ENCODE measurements at places on chromosomes 12 and 14.

DNA sequence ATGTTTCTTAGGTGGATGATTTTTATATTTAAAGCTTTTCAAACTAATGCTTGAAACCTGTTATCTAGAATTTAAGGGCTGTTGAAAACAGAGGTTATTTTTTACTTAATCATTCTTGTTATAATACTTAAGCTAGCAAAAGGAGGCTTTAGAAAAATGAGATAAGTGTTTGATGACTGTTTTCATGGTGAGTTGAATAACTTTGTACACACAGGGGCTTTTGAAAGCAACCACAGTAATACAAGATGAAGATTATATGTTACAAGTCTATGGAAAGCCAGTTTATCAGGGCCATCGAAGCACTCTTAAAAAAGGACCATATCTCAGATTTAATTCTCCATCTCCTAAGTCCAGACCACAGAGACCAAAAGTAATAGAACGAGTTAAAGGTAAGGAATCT, 33.3 kb downstream of the KIAA0586 start:
- no peak for DNase-seq

GRCh38 chr12:64781280-64782190, 22.3 kb upstream of the GNS start:
- DNase-seq: no peak

- DNase-seq: no peak
Observed at GRCh38 chr14:36221112-36221511, 44.6 kb upstream of the PTCSC3 start.

DNA sequence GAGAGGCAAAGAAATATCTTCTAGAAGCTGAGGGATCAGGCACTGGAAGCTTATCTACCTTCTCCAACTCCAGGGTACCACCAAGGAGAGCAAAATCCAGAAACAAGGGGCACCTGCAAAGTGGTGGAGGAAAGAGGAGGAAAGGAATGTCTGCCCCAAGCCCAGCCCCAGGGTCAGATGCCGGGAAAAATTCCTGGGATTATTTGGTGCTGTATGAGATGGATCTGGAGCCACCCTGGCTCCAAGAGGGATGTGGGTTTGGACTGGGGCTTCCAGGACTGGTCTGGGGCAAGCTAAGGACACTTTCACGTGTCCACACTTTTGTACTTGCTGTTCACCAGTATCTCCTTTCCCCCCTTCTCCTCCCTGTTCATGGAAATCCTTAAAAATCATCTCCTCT, 69.8 kb downstream of the DPF3 start:
- no peak for DNase-seq

- DNase-seq: no peak
Observed at GRCh38 chr14:72024043-72024407, 91.8 kb downstream of the RGS6 start.

- no peak for DNase-seq
Observed at GRCh38 chr12:51592034-51592705, 1.1 kb downstream of the SCN8A start.

DNA sequence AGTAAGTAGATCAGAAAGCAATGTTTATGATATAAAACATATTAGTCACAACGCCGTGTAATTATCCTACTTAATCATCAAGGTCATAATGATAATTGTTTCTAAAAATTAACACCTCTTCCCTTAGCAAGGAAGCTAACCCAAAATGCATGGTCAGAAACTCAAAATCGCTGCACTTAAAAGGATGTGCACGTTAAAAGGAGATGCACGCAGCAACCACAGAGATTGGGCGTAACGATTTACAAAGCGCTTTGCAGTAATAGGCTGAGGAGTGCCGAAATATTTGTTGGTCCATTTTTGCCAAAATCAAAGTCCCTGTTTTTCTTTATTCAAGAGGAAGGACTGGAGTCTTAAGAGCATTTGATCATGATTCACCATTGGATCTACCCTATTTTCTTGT, 1077.2 kb downstream of the VRK1 start:
- DNase-seq: no peak

- no peak for DNase-seq
Observed at GRCh38 chr14:103028772-103029171, 28.6 kb downstream of the CDC42BPB start.

DNA sequence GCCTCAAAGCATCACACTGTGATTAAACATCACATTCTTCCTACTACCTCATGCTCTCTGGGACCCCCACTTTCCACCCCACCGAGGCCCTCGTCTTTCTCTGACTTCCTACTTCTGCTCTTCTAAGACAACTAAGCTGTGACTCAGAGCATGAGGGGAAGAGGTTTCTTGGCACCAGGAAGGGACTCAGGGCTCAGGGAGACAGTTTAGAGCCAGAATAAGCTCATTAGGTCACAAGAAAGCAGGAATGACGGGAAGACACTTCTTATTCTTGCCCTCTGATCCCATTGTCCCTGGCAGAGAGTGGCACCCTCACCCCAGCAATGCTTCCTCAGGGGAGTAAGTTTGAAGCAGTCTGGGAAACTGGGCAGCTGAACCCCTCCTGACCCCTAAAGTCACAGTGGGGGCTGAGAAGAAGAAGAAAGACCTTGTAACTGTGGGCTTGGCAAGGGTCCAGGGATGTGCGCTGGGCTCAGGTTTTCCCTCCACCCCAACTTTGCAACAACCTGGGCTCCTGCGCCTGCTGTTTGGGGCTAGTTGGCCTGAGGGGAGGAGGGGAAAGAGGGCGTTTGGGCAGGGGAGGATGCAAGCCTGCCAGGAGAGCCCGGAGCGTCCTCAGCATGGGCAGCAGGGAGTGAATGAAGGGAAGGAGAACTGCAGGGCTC, 64.6 kb upstream of the ACTN1 start:
- DNase-seq: no peak

Measured in stimulated activated CD8-positive, alpha-beta memory T cell treated with anti-CD3 and anti-CD28 coated beads, Interleukin-2, amount 100 ng/mL, for 1 hour (primary cell).